ENCODE measurements at places on chromosomes 6 and 20.

- no peak for DNase-seq
Measured at GRCh38 chr6:119552021-119552420, 202.5 kb upstream of the MAN1A1 start.

GRCh38 chr20:25248786-25249172 lies 894 bp downstream of the PYGB start:
- DNase-seq = no peak

DNA sequence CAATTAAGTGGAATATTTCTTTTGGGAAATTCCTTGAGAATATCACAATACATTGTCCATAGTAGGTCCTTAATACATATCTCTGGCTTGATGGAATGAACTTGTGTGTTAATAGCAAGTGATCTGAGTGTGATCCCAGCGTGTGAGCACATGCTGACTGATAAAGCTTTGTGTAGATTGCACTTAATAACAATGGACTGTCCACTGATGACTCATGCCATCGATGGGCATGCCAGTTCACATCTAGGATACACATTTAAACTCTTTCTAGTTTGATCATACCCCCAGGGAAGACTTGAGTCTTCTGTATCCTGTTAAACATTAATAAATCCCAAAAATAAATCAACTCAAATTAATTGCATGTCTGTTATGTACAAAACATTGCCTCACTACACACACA lies 454.3 kb upstream of the SPTLC3 start:
- no peak for DNase-seq

- DNase-seq = peak; percentile 2
Measured at GRCh38 chr20:30286157-30286556, 971.3 kb upstream of the DEFB115 start.

DNA sequence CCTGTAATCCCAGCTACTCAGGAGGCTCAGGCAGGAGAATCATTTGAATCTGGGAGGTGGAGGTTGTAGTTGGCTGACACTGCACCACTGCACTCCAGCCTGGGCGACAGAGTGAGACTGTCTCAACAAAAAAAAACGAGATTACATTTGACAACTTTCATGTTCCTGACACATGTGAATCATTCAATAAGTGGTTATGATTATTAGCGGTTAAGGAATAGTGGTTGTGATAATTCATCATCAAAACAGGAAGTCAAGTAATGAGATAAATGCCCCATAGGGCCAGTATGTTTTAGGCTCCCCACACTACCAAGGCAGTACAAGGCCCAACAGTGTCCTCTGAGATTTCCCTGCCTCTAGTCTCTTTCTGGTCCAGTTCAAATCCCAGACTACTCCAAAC lies 2.5 kb downstream of the HDDC2 start:
- DNase-seq = no peak

DNA sequence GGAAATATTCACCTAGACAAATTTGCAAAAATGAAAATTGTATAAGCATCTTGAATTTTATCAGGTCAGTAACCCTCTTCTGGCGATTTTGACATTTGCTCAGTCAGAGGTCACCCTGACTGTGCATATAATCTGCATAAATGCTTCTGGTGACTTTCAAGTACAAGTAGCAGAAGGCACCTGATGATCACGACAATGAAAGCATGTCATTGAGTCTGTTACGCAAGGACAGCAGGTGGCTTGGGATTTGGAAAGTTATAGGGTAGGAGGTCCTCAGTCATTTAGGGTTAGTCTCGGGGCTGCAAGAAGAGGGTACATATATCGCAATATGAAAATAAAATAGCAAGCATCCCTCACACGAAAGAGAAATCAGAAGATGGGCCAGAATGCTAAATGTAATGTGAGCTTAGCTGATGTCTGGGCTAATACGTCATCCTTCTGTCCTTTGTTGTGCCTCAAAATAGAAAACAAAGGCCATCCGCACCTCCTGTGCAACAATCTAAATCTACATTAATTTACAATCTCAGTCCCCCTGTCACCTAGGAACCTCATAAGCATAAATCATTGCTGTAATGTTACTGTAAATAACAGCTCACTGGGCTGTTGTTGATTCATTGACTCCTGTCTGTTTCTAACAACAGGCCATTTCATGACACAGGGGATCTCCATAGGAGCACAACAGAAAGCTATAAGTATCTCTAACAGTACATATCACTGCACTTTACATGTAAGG lies 155.2 kb upstream of the RSPO3 start:
- DNase-seq = no peak

DNA sequence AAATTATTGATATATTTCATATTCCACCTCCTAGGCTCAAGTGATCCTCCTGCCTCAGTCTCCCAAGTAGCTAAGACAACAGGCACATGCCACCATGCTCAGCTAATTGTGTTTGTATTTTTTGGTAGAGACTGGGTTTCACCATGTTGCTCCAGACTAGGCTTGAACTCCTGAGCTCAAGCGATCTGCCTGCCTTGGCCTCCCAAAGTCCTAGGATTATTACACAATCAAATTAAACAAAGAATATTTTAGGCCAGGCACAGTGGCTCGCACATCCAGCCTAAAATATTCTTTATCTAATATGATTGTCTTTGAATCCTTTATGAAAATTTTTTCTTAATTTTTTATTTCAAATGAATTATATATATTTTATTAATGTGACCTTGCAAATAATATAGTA lies 17.8 kb downstream of the ME1 start:
- DNase-seq = no peak

DNA sequence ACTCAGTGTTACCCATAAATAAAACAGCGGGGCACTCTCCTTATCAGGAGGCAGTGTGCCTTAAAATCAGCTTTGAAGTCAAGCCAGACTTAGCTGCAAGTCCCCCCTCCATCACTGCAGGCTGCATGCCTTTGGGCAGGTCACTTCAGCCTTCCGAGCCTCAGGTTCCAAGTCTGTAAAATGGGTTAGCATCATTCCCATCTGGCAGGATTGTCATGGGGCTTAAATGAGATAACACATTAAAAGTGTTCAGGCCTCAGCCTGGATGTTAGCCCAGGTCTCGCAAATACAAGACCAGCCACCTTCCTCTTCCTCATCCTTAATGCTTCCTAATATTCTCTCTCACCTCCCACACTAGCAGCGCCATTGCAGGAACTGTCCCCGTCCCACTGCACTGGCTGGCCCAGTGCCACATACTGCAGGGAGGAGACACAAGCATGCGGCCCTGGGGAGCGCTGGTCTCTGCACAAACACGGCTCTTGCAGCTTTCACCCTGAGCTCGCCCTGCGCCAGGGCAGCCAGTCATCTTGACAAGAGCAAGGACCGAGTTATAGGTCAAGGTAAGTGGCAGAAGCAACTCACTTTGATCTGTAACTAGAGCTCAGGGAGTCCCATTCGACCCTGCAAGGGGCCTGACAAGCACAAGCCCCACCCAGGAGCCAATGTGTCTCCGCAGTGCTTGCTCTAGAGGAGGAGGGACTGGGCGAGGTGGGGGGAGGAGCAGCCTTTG lies 564.6 kb upstream of the AGPAT4 start:
- DNase-seq = no peak

- no peak for DNase-seq
Measured at GRCh38 chr6:129191235-129191634, 308.3 kb downstream of the LAMA2 start.

- no peak for DNase-seq
Measured at GRCh38 chr6:2651536-2651935, 99.2 kb downstream of the MYLK4 start.

DNA sequence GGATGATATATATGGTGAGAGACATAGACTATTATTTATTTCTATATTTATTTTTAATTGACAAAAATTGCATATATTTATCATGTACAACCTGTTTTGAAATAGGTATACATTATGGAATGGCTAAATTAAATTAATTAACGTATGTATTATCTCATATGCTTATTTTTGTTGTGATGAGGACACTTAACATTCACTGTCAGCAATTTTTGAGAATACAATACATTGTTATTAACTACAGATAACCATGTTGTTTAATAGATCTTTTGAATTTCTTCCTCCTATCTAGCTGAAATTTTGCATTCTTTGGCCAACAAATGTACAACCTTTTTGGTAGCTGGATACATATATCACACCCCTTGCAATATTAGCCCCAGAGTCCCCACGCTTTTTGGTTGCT lies 110.7 kb upstream of the CITED2 start:
- no peak for DNase-seq

DNA sequence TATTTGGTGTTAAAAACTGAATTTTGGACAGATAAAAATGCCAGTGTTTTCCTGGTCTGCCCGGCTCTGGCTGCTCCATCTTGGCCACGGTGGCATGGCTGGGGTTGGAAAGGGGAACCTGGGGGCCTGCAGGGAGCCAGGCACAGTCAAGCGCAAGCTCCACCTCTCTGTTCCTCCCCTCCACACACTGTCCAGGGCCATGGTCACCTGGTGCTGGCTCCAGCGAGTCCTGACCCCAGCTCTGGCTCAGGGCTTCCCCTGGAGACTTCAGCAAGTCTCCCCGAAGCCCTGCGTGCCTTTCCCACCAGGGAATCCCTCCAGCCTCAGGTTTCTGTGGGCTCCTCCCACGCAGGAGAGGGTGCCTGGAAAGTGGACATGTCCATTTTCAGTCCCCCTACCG lies 298.5 kb downstream of the QKI start:
- no peak for DNase-seq

DNA sequence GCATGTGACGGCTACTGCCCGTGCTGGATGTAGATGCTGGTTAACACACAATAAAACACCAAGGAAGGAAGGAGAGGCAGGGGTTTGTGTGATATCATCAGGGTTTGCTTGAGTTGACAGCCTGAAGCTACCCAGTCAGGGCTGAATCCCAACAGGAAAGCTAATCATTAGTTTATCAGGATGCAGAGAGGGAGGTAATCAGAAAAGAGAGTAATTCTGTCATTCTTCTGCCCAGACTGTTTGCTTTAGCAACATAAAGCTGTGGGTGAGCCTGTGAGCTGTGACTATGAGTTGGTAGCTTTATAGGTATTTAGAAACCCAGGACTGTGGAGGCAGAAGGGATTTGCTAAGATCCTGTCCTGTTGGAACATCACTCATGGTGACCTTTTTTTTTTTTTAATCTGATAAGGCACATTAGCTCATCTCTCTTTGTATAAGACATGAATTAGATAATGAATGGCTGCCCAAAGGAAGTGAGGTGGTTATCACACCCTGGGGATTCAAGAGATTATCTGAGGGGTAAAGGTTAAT lies 79.3 kb downstream of the CAP2 start:
- DNase-seq = no peak

DNA sequence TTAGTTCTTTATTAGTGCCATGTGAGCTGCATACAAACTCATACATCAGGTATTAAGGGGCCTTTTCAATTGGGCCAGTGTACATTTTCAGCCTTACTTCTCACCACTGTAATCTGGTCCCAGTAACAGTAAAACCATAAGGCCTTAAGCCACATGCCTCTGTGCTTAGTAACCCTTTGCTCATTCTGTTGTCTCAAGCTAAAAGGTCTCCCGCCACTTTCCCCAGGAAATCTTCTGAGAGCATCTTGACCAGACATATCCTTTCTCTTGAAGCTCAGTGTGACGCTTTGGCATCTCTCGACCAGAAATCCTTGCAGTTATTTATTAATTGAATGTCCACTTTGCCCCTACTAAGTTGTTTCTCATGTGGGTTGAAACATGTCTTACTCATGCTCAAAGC lies 68.0 kb downstream of the CYP39A1 start:
- no peak for DNase-seq

DNA sequence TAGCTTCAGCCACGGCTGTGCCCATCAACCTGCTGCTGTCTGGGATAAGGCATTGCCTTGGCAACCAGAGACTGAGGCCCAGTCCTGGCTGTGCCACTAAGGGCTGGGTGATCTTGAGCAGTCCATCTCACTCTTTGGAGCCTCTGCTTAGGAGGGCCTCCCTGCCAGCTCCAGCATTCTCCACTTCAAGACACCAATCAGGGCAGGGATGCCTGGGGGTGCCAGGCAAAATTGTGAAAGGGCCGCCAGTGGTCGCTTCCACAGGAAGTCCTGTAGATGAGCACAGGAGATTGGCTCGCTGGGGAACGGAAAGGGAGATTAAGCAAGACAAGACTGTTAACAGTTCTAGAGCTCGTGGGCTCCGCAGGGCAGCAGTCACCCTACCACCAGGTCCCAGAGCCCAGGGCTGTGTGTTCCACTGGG lies at the start of gene RAB44:
RAB44 (plus strand) TSS at position 346 of the 423 bp plus-strand sequence. CDS start 6,410 bp downstream, outside the sequence.
- DNase-seq = no peak

- no peak for DNase-seq
Measured at GRCh38 chr20:49865559-49865958, 49.8 kb downstream of the SPATA2 start.

- no peak for DNase-seq
Measured at GRCh38 chr20:31811198-31811597, 8.0 kb upstream of the MYLK2 start.

DNA sequence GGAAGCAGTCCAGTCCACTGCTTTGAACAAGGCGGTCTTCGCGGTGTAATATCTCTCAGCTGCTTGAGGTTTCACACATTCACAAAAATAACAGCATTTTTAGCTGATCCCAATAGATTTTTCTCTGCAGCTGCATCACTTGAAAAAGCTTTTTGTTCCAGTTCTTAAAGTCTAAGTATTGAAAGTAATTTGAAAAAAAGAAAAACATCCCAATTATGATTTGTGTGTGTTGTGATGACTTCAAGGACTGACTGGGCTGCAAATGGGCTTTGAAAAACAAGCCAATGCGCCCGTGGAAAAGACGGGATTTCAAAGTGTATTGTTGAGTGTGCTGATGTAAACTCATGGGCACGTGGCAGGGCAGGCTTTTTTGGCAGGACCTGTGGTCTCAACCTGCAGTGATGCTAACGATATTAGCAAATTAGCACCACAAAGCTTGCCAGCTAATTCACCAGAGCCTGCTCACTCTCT lies 151.1 kb downstream of the TMEM242 start:
- no peak for DNase-seq

GRCh38 chr20:42441864-42442331 lies 747.8 kb downstream of the PTPRT start:
- no peak for DNase-seq

DNA sequence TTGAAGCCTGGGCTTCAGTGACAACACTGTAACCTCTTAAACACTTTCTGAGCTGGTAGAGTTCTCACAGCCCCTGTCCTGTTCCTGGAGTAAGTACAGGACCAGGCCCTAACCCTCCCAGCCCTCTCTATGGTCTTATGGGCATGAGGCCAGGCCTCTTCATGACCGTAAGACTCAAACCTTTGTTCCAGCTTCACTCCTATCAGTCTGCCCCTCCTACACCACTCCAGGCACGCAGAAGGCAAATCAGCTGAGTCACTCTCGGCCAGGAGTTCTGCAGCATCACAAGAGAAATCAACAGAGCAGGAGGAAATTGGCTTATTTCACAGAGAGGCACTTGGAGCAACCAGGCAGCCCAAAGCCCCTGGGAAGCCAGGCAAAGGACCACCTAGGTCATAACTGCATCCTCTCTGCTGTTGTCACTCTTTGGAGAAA lies 25.3 kb upstream of the CHD6 start:
- DNase-seq = no peak

- no peak for DNase-seq
Measured at GRCh38 chr6:157198425-157199279, 124.7 kb downstream of the TMEM242 start.
